ENCODE measurements at places on chromosomes 11 and 22.
A peak's percentile ranks its signal among the peaks of the same experiment; 100 is the strongest.

GRCh38 chr22:31932863-31933262, 11.5 kb upstream of the YWHAH start:
- no peak for DNase-seq

DNA sequence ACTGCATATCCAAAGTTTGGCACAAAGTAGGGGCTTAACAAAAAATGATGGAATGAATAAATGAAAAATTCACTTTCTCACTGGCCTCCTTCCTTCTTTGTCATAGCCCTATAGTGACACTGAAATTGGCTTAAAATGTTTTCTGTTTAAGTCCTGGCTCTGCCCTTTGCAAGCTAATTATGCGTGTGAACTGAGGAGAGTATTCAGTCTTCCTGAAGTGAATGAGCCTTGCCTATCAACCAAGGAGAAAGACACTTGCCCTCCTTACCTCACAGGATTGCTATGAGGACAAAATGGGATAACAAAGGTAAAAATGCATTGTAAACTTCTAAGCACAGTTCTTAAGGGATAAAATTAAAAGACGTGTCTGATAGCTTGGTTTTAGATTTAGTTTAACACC, 729.8 kb upstream of the ANO3 start:
- no peak for DNase-seq

- DNase-seq, result no peak
These were observed 208.0 kb downstream of the DSCAML1 start for GRCh38 chr11:117589063-117589462.

DNA sequence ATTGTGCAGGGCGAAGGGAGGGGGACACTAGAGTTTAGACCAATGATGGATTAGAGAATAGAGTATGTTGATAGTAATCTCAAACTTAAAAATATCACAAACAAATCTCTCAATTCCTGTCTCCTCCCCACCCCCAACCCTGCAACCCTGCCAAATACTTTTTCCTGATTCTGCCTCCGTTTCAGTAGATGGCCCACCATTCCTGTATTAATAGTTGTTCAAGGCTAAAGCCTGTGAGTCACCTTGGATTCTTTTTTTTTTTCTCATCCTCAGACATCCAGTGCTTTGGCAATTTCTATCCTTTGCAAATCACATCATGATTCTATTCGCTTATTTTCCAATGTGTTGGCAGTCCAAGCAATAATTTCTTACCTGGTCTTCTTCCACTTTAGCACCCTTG, 207.9 kb downstream of the DYNC2H1 start:
- DNase-seq, result no peak

- DNase-seq, result no peak
These were observed 70.6 kb upstream of the SPON1 start for GRCh38 chr11:13891911-13892310.

DNA sequence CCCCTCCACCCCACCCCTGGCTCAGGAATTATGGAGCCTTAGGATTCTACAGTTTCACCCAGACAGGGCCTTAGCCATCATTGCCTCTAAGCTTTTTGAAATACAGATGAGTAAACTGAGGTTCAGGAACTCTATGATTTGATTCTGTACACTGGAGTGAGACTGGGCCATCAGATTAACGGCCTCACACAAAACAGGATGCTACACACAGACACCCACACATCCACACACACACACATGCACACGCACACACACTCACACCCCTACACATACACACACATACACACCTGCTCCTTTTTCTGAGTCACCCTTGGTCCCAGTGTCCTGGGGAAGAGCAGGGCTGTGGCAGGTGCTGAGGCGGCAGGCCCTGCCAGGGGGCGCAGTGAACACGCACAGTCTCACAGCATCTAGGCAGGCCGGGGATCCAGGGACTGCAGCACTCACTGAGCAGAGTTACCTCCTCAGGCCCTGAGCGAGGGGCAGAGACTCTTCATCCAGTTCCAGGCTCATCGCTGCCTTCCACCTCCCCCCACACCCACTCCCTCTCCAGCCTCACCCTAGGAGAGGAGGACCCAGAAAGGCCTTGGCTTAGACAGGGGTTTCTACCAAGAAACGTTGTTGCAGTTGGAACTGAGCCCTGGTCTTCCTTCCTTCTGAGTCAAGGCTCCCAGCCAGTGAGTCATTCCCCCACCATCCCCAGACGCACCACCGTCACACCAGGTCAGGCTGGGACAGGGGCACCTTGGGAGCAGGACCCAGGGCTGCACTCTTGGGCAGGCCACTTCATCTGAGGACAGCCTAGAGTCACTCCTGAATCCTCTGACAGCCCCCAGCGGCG, 89.8 kb upstream of the PARVA start:
- DNase-seq, result peak; percentile 64

- DNase-seq, result no peak
These were observed 36.2 kb upstream of the DDX6 start for GRCh38 chr11:118827118-118827517.

- DNase-seq, result no peak
These were observed 16.1 kb downstream of the ARHGAP42 start for GRCh38 chr11:100703139-100703538.

- DNase-seq, result peak; percentile 19
These were observed 7.0 kb upstream of the L3MBTL2 start for GRCh38 chr22:41198027-41198580.

Measured in NCI-H1436 (cell line).